NCI-H1417 treated with DMSO at 0.1 percent for 48 hours (cell line): ENCODE measurements at places on chromosomes 6 and 20.

DNA sequence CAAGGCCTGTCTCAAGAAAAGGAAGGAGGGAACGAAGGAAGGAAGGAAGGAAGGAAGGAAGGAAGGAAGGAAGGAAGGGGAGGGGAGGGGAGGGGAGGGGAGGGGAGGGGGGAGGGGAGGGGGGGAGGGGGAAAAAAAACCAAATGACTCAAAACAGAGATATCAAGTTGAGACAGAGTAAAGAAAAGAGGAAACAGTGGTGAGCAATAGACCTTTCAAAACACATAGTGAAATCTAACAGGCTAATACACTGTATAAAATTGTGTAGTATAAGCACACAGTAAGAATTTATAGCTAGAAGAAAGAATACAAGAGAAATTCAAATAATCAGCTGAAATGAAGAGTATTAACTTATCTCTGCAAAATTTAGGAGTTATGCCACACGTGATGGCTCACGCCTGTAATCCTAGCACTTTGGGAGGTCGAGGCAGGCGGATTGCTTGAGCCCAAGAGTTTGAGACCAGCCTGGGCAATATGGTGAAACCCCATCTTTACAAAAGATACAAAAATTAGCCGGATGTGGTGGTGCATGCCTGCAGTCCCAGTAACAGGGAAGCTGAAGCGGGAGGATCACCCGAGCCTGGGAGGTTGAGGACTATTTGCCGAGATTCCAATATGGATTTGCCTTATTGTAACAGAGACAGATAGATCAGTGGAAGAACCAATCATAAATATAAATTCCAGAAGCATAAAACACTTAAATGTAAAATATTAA, 123.2 kb downstream of the PRND start:
- no peak for DNase-seq

DNA sequence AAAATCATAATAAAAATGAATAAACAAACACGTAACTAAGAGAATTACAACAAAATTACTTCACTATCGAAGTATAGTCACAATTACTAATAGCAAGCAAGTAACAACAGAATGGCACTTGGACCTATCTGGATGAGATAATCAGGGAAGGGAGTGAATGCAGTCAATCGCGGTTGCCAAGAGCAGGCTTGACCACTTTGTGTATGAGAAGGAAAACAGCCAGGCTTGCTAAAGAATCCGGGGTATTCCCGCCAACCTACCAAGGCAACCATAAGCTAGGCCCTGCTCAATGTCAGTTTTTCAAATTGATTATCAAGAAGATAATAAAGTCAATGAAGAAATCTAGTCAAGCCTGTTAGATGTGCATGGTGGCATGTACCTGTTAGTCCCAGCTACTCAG, 39.7 kb downstream of the PXDC1 start:
- no peak for DNase-seq

DNA sequence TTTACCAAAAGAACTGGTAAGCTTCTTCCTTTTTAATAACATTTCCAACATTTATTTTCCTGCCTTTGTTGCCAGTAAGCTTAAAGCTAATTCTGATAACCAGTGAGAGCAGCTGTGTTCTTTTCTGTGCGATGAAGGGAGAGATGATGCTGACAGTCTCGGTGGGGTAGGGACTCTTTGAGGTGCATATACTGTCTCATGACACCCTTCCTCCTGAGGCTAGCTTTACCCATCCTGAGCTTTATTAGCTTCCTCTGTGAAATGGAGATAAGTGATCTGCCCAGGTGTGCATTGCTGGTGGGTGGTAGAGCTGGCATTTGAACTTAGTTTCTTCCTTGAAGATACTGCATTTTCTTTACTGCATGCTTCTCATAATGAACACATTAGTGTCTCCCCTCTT, 92.5 kb downstream of the LRRC1 start:
- no peak for DNase-seq

DNA sequence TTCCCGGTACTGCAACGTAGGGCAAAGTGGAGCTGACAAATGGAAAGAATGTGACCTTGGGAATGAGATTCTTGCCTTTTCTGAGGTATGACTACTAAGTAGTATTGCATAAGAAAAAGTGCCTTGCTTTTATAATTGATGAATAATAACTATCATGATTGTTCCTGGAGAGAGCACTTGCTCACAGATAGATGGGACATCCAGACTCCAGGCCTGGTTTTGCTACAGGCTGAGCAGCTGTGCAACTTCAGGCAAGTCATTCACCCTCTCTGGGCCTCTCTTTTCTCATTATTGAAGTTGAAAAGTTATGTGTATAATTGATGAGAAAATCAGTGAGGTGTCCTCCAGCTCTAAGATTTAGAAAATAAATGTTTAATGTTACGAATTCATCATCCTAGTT, 53.6 kb upstream of the MBOAT1 start:
- no peak for DNase-seq

DNA sequence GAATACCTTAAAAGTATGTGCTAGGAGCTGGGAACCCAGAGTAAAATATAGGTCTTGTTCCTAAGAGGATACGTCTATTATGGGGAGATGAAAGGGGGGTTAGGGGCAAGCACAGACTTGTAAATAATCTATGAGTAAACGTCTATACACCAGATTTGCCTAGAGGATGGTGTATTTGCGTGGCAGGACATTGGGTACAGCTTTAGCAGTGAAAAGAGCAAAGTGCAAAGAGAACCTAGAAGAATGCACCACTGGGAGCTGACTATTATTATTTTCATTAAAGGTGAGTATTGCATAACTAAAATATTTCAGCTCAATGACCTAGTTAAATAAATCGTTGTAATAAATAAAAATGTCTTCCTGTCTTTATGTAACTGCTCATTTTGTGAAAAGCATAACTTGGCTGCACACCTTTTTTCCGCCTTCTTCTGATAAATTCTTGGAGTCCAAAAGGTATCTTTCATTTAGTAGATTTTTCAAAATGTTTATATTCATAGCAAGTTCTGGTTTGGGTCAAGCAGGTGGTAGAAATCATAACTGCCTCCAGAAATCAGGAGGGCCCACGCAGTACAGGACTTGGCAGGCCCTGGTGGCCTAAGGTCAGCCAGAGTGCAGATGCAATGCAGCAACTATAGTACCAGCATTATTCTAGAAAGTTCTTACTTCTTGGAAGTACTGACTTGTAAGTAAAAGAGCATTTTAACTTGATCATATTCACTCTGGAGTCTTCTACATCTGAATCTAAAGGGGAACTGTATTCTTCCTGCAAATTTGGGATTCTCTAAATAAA, 357.2 kb downstream of the PLCB1 start:
- DNase-seq: no peak

DNA sequence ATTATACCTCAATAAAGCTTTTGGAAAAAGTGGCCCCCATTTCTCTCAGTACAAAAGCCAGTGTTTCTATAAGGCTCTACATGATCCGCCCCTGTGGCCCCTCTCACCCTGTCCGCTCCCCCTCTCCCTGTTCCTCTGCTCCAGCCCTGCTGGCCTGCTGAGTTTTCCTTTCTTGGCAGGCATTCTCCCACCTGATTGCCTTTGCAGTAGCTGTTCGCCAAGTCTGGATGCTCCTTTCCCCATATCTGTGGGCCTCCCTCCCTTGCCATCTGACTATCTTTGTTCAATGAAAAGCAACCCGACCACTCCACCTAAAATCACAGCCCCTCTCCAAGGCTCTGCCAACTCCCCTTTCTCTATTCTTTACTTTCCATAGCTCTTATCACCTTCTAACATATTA, 33.2 kb downstream of the CDH22 start:
- DNase-seq: no peak

DNA sequence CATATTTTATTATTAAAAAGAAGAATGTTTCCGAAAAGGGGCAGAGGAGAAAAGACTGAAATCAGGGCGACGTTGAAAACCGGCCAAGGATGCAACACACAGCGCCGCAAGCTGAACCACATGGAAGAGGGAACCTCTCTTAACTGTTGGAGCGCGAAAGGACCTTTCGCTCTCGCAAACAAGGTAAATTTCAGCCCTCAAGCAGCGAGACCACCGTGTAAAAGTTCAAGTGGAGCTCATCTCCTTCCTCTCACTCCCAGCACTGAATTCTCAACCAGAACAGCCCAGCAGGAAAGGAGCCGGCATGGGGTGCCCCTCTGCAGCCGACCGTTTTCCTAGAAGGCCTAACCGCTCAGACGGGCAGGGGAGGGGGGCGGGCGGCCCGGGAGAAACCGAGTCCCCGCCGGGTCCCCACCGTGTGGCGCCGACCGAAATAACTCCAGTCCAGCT, 621 bp downstream of the GPR63 start:
- DNase-seq: no peak

GRCh38 chr6:82573254-82573972, 209.8 kb downstream of the TPBG start:
- DNase-seq: no peak

- DNase-seq: no peak
These were observed 117.5 kb downstream of the FLRT3 start for GRCh38 chr20:14219801-14220461.

DNA sequence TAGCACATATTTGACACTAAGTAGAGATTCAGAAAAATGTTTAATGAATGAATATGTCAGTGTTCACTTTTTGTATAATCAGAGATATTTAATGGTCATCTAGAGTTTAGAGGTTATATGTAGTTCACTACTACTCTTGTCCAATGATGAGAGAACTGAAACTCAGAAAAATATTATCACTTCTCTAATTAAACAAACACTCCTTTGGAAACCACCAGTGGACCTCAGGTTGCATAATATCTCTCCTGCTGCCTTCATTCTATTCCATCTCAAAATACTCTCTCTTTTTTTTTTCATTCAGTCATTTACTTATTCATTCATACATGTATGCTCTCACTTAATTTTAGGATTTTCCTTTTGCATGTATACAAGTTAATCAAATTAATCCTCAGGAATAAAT, 423.1 kb upstream of the RNF217 start:
- DNase-seq: no peak

- DNase-seq: no peak
These were observed 66.7 kb downstream of the RPP21 start for GRCh38 chr6:30411515-30412207.

GRCh38 chr6:45813943-45814342, 201.7 kb downstream of the CLIC5 start:
- DNase-seq: no peak

- DNase-seq: no peak
These were observed 26.1 kb upstream of the RIPOR2 start for GRCh38 chr6:24961852-24962251.

DNA sequence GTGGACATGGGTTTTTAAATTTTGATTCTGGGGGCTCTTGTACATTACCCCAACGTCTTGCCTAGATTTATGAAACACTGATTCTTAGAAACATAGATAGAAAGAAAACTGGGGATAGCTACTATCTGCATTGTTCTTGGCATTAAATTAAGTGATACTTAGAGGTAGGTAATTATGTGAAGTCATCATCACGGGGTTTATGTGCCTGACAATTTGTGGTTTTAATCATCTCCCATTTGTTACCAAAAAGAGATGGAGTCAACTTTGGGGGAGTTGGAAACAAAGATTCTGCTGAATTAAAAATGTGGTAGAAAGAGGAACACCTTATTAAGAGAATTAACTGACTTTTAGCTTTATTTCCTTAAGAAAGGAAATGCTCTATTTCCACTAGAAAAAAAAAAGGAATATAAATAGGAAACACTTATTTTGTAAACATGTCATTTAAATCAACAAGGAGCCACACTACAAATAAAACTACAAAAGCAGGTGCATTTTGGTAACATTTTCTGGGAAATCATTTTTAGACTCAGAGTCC, 5.6 kb downstream of the TNFAIP3 start:
- no peak for DNase-seq

GRCh38 chr6:2147261-2147660, 98.1 kb downstream of the GMDS start:
- no peak for DNase-seq

DNA sequence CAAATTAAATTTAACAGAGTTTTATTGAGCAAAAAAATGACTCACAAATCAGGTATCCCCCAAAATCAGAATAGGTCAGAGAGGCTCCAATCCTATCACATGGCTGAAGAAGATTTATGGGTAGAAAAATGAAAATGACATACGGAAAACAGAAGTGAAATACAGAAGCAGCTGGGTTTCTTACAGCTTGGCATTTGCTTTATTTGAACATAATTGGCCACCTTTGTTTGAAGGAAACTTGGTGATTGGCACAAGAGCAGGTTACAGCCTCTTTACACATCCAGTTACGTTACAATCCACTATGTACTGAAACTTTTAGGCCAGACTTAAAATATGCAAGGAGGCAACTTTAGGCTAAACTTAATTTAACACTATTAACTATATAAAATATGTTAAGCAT, 11.7 kb upstream of the TREM2 start:
- DNase-seq: no peak

DNA sequence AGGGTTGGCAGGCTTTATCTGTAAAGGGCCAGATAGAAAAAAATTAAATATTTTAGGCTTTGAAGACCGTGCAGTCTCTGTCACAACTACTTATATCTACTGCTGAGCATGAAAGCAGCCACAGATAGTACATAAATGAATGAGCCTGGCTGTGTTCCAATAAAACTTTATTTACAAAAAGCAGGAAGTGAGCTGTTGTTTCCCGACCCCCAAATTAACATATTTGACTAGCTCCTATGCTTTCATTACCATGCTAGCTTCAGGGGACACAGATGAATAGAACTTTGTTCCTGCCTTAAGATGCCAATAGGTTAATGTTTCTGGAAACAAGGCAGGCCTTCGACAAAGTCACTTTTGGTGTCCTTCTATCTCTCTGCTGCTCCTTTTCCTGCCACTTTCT, 1058.0 kb upstream of the FLRT3 start:
- no peak for DNase-seq

DNA sequence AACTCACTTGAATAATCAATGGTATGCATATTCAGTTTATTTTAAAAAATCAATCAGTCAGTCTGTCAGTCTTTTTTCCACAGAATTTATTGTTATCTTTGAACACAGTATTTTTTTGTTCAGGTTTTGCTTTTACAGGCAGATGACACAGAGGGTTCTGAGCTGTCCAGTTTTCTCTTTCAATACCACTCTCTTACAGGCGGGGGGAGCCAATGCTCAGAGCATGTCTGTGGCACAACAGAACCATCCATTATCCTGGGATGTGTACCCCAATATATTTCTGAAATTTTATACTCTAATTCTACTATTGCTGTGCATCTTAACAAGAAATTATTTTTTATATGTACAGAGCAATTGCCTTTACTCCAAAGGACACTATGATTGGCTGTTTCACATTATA, 21.2 kb downstream of the ROS1 start:
- DNase-seq: no peak

DNA sequence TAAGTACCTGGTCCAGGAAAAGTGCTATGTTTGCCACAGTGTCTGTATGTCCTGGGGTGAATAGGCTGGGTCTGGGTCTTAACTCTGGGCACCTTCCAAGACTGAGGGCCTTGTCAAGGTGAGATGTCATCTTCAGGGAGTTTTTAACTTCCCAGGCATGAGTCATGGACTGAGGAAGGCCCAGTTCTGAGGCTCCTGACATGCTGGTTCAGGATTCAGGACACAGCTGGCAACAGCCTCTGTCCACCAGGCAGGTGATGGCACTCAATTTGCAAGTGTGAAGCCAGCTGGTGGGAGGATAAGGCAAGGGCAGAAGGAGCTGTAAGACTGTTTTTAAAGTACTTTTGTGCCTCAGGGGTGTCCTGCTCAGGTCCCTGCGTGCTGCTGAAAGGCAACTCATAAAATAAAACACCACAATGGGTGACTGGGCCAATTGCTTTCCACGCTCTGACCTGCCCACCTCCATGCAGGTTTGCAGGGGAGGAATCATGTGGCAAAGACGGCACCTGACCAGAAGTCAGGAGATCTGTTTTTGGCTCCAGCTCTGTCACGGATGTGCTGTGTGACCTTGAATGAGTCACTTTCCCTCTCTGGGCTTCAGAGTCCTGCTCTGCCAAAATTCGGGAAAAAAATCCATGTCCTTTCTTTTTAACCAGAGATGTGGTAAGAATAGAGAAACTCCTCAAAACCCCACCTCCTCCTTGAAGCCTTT, 4.9 kb upstream of the PACSIN1 start:
- no peak for DNase-seq

- DNase-seq: no peak
These were observed 730.3 kb downstream of the DOK5 start for GRCh38 chr20:55205665-55206064.
